Stimulated activated CD8-positive, alpha-beta memory T cell treated with anti-CD3 and anti-CD28 coated beads, Interleukin-15, amount 100 ng/mL, for 1 hour (primary cell): ENCODE measurements at places on chromosomes 1 and 21.

DNA sequence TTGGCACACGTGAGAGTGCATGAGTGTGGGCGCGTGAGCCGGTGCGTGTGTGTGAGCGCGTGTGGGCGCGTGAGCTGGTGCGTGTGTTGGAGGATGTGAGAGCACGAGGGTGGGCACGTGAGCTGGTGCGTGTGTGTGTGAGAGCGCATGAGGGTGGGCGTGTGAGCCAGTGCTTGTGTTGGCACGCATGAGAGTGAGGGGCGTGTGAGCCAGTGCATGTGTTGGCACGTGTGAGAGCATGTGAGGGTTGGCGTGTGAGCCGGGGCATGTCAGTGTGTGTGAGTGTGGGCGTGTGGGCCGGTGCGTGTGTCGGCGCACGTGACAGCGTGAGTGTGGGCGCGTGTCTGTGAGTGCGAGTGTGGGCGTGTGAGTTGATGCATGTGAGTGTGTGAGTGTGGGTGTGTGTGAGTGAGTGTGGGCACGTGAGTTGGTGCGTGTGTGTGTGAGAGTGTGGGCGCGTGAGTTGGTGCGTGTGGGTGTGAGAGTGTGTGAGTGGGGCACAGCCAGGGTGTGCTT lies 45.7 kb upstream of the ARHGEF16 start:
- no peak for DNase-seq

GRCh38 chr1:173422456-173422976 lies 54.6 kb upstream of the PRDX6 start:
- DNase-seq = no peak

DNA sequence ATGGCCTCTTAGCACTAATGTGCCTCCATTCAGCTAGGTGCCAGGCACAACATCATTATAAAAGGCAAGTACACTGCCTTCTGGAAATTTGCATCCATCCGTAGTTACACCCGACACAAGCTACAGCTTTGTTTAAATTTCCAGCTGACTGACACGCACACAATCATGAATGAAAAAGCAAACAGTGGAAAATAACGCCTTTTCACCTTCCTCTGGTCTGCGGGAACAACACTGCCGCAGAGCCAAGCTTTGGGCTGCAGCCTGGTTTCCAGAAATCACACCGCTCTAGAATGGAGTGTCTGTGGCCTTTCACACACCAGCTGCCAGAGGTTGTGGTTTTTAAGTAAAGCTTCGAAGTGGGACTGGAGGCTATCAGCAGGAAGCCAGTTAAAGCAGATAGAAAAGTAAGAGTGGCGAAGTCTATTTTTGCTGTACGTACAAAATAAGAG lies 142.8 kb upstream of the COA6 start:
- DNase-seq = no peak

- no peak for DNase-seq
These were observed at the start of gene NPPA for GRCh38 chr1:11847667-11848372. NPPA (minus strand) TSS chr1:11847783; CDS start chr1:11847684, 99 bp downstream.

DNA sequence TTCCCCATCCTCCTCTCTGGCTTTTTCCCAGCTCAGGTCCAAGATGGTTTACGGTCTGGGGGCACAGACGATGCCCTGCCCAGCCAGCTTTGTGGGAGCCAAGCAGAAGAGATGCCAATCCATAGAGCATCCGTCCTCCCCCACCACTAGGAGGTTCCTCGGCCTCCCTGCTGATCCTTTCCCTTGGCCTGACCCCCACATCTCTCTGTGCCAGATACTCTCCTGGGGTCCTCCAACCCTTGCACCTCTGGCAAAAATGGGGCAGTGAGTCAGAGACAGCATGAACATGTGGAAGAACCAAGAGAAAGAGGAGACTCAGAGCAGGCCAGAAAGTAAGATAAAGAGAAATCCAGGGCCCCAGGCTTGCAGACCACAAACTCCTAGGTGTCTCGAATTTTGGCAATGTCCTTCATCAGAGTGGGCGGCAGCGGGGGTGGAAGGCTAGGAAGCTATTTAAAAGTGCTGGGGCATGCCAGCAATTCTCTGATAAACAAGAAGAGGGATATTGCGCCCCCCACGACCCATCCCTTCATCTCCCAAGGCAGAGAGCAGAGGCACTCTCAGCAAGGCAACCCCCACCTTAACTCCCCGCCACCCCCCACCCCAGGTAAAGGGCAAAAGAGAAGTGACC lies 11.4 kb downstream of the BLACAT1 start:
- no peak for DNase-seq

DNA sequence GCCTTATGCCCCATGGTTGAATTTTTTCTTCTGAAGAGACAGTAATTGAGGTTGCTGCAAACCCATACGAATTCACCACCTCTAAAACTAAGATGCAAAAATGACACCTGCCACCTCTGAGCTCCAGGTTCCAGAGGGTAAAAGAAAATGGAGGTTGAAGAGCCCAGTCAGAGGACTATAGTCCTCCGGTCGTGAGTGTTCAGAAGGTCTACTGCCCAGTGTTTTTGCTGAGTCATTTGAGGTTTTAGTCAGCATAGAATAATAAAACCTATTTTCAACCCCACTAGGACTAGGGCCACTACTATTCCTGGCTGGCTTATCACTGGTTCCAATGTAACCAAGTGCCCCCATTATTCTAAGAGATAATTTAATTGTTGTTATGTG lies 12.9 kb upstream of the SLAMF7 start:
- no peak for DNase-seq

DNA sequence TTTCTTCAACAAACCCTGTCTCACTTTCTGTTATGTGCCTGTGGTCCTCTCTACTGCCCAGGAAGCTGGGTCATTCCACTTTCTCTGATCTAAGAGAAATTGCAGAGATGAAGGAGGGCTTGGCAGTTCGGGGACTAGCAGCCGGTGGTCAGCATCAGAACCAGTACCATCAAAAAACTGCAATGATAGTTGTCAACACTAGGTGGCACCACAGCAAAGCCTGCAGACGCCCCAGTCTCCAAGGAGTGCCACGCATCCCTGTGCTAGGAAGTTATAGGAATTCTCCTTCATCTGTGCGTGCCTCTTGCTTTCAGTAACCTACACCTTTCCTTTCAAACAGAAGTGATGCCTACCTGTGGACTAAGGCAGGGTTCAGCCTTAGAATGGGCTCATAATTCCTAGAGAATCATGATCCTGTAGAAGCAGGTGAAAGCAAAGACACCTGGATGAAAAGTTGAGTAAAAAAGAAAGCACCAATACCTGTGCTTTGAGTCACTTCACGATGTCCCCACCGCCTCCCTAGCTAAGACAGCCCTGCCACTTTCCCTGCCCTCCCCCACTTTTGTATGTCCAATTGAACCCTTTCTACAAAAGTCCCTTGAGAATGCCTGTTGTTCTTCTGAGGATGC lies 129.2 kb downstream of the ADAMTS1 start:
- DNase-seq = no peak

- DNase-seq = peak; percentile 94
These were observed at the start of gene NECAP2 for GRCh38 chr1:16440470-16441281. NECAP2 (plus strand) TSS chr1:16440724; CDS start chr1:16440762, 38 bp downstream.
